ENCODE measurements at places on chromosomes 16 and 17.

- DNase-seq: peak; percentile 60
Observed at GRCh38 chr17:63911657-63912100, 621 bp upstream of the CSHL1 start.

- no peak for DNase-seq
Observed at GRCh38 chr17:81868674-81869220, 2.4 kb downstream of the ARHGDIA start.

- no peak for DNase-seq
Observed at GRCh38 chr17:68596411-68596945, 4.7 kb downstream of the FAM20A start.

GRCh38 chr16:75497558-75497957, 2.3 kb upstream of the CHST6 start:
- no peak for DNase-seq

DNA sequence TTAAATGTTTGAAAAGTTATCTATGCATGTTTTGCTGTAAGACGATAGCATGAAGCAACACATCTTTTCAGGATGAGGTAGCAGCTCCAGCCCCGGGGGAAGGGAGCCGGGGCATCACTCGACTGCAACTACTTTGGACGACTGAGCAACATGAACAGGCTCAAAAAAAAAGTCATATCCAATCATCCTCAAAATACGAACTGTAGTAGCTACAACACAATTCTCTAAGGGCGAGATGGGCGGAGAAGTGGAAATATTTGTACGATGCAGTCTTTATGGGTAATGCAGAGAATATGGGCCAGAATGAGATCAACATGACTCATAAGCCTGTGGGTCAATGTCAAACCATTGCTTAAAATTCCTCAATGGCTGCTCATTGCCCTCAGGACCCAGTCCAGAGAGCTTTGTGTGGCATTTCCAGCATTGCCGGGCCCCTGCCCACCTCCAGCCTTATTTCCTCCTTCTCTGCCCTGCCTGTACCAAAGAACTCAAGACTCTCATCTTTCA, 17.7 kb upstream of the SMURF2 start:
- DNase-seq: no peak

DNA sequence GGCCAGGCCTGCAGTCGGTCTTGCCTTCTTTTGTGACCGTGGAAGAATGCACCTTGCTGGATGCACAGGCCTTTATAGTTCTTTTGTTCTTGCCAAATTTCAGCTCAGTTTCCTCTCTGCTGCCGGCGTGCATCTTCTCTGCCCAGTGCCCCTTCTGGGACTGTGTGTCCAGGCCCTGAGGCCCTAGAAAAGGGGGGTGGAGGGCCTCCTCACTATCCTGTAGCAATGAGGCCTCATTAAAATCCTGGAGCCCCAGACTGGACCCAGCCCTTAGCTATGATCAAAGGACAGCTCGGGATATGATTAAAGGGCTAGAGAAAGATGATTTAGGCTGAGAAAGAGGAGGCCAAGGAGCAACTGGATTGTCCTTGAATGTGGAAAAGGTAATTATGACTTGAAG, 229.8 kb downstream of the SEC14L1 start:
- DNase-seq: no peak

DNA sequence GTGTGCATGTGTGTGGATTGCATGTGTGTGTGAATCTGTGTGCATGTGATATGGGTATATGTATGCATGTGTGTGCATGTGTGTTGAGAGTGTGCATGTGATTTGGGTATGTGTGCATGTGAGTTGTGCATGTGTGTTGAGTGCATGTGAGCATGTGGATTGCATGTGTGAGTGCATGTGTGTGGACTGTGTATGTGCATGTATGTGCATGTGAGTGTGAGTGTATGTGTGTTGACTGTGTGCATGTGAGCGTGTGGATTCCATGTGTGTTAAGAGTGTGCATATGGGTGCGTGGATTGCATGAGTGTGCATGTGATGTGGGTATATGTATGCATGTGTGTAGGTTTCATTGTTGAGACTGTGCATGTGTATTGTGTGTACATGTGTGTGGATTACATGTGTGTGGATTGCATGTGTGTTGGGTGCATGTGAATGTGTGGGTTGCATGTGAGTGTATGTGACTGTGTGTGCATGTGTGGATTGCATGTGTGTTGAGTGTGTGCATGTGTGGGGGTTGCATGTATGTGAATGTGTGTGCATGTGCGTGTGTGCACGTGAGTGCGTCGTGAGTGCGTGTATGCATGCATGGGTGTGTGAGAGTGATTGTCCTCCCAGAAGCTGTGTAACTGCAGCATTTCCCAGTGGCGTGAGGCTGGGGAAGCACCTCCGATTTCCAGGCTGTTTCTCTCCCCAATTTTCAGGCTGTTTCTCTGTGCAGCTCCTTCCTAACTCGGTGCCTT, 19.4 kb downstream of the C1QTNF1 start:
- DNase-seq: no peak

DNA sequence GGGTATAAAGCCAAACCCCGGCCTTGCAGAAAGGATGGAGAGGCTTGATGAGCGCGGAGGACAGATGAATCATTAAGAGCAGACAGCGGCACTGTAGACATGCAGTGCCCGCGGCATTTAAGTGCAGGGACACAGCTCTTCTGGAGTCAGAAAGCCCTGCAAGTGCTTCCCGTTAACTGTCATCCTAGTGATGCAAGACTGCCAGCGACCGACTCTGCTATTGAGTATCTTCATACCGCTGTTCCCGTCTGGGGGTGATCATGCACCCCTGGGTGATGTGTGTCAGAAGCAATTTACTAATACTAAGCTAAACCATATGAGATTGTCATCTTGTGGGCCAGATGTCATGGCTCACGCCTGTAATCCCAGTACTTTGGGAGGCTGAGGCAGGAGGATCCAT, 101.0 kb downstream of the ABCC6 start:
- no peak for DNase-seq

Measured in NCI-H526 (cell line).